ENCODE measurements at places on chromosomes 6 and 20.

DNA sequence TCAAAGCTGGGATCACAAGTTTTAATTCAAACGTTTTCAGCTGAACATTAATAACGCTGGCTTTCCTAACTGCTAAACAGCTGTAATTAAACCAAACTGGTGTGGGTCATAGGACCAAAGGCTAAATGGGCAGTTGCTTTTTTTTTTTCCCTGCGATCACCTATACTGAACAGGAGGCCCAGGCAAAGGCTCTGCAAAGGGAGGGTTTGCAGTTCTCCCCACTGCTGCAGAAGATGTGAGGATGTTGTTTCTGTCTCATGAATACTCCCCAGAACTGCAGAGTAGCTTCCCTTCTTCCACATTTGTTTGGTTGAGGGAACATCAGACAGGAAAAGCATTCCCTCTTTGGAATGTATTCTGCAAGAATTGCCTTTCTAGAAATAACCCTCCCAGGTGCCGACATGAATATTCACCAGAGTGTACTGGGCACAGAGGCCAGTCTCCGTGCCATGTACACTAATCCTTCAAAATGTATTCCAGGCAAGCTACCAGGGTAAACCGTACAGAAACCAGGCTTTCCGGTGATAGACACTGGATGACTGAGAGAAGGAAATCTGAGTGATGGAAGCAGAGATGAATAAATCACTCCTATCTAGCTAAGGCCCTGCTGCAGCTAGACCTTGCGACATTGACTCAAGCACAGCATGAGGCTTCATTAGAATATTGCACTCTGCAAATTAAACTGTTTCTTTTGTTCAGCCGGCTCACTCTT is 370.1 kb downstream of the BTBD9 start:
- DNase-seq = no peak

- no peak for DNase-seq
Observed at GRCh38 chr6:79787626-79788025, 156.5 kb downstream of the SH3BGRL2 start.

DNA sequence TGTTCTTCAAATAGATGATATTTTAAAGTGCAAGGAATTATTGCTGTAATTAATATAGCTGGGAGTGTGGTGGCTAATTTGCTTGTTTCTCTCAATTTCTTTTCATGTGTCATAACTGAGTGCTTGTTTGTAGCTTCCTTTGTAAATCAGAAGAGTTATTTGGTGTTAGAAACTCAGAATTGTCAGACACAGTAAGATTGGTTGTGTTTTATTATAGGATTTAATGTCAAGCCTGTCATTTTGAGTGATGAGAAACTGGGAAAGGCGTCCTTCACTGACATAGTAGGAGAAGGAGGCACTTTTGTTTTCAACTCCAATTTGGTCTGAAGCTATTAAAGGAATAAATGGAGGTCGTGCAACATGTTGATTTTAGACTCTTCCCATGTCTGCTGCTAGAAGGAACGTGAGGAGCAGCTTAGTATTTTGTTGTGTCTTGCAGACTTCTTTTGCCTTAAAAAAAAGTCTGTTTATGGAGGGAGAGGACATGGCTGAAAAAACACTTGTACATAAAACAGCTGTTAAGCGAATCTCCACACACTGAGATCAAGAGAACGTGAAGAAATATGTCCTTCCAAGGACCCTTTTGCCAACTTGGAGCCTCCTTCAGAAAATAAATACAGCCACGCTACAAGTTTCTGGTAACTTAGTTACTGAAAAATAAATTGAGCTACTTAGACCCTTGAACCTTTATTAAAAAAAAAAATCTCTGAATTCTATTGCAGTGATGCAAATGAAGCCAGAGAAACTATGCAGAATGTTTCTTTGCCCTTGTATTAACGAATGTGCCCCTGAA is 59.5 kb downstream of the BMP6 start:
- no peak for DNase-seq

GRCh38 chr6:124190256-124190655 is 386.6 kb downstream of the NKAIN2 start:
- no peak for DNase-seq

GRCh38 chr6:115945306-115945705 is 115.4 kb downstream of the FRK start:
- no peak for DNase-seq

All from neuronal stem cell (in vitro differentiated cells).